Inflammatory macrophage treated with lipopolysaccharide for 1 hour (primary cell): ENCODE measurements at places on chromosomes 4 and X.

DNA sequence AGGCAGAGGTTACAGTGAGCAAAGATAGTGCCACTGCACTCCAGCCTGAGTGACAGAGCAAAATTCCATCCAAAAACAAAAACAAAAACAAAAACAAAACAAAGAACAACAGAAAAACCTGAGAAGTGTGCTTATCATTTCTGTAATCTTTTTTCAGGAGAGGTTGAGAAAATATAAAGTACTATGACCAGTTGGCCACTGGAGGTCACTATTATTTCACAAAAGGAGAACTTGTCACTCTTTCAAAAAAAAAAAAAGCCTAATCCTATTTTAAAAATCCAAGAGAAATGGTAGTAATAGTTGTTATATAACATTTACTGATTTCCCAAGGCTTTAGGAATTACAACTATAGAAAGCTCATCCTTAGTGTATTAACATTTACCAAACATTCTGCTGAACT, 24.9 kb upstream of the RNF150 start:
- peak; percentile 56 for DNase-seq

DNA sequence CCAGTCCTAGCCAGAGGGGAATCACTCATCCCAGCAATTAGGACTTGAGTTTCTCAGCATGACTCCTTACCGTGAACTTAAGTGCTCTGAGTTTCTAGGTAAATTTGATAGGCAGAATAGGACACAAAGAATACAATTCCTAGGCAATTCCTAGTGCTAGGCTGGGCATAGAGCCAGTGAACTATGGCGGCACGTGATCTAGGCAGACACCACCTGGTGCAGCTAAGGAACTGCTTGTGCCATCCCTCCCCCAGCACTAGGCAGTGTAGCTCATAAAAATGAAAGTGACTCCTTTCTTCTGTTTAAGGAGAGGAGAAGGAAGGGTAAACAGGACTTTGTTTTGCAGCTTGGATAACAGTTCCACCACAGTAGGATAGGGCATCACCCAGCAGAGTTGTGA, 736.3 kb upstream of the PCDH7 start:
- DNase-seq, result no peak

DNA sequence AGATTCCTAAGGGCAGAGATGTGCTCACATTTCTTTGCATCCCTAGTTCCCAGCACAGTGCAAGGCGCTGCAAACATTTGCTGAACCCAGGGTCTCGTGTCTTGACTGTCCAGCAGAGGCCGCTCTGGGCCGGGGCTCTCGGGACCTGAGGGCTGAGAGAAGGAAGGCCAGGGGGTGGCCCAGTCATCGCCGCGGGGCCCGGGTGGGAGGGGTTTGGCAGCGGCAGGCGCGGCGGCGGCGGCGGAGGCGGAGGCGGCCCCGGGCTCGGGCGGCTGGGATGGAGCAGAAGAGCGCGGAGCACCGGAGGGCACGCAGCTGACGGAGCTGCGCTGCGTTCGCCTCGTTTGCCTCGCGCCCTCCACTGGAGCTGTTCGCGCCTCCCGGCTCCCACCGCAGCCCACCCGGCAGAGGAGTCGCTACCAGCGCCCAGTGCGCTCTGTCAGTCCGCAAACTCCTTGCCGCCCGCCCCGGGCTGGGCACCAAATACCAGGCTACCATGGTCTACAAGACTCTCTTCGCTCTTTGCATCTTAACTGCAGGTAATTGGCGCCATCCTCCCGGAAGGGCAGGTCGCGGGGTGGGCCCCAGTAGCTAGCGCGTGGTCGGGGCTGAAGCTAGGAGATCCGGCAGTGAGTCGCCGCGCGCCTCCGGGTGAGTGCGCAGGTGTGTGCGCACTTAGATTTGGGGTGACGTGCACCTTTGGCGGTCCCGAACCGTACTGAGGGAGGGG, at the start of gene PARM1:
Gene PARM1, plus strand, starts transcription at position 285 of the 730 bp plus-strand sequence. Its CDS starts 212 bp downstream, at position 497.
- peak; percentile 53 for DNase-seq

DNA sequence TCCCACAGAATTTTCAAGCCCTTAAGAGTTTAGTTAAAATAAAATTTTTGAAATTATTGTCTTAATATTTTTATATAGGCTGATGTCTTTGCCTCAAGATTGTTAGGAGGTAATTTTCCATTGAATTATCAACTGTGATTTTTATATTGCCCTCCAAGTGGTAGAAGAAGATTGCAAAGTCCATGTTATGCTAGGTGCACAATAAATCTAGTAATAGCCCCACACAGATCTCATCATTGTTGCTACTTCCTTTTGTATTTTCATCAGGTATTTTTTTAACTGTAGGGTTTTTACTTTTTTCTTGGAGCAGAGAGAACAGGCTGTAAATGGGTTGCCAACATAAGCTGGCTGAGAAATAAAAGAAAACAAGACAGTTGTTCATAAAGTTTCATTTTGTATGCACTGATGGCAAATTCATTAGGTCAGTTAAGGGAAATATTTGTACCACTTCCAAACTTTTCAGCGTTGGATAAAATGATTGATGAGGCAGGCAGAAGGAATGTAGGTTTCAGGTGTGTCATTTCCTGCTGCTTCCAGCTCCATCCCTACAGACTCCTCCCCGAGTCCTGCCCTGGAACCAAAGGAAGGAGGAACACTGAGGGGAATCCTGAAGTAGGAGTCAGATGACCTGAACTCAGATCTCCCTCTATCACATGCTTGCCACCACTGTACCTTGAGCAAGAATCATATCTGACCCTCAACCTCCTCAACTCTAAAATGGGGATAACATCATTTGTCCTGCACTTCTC, 105.5 kb downstream of the PRRG1 start:
- no peak for DNase-seq
